ENCODE measurements at places on chromosomes 11 and 22.

GRCh38 chr11:99098258-99098657 lies 77.5 kb downstream of the CNTN5 start:
- no peak for DNase-seq

GRCh38 chr11:19075636-19076035 lies 15.1 kb upstream of the MRGPRX2 start:
- no peak for DNase-seq

GRCh38 chr11:67272327-67273259 lies 6.3 kb downstream of the GRK2 start:
- peak; percentile 53 for DNase-seq

GRCh38 chr22:48077699-48078098 lies 1315.2 kb downstream of the TBC1D22A start:
- no peak for DNase-seq

- no peak for DNase-seq
These were observed 333.5 kb downstream of the BUD13 start for GRCh38 chr11:116439361-116439677.

DNA sequence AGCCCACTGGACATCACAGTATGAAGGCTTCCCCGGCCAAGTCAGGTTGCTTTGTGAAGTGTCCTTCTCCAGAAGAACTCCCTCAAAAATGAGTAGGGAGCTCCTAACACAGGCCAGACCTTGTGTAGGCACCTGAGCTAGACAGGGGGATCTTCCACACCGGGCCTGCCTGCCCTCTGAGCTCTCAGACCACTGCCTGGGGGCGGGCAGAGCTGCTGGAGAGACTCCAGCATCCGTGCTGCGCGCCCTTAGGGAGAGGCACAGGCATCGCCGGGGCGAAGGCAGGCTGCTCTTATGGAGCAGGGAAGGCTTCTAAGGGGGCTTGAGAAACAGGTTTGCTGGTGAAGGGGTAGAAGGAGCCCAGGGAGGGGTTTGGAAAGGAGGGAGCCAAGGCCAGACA lies 4.4 kb downstream of the KCNJ5 start:
- no peak for DNase-seq

- no peak for DNase-seq
These were observed 170.9 kb downstream of the MIAT start for GRCh38 chr22:26828311-26828710.

GRCh38 chr11:42422090-42422489 lies 889.7 kb upstream of the API5 start:
- no peak for DNase-seq

DNA sequence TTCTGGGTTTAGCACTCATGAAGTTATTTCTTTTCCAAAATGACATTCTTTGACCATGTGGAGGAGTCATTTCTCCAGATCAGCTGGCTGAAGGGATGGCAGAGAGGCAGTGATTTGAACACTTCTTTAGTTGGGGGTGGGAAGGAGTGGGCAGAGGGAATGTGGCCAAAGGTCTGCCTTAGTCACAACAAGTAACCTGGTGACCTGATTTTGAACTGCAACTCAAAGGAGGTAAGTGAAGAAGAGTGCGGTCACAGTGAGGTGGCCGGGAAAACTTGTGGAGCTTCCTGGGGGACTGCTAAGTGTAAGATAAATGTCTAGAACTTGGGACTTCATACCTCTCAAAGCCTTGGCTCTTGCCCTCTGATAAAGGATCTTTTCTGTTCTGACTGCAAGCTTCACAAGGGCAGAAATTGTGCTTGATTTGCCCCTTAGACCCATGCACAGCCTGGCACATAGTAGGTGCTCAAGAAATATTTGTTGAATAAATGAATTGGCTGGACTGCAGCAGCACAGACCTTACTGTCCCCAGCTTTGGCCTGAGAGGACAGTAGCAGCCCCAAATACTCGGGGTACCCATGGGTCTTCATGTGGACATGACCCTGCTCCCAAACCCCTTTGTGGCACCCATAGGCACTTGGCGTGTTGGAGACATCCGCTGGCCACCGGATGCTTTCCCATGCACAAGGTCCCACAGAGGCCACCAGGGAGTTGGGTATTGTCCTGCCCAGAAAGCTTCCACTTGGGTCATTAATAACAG lies 99.0 kb upstream of the ALX4 start:
- DNase-seq, result no peak

GRCh38 chr11:10243896-10244575 lies 50.0 kb downstream of the SBF2 start:
- DNase-seq, result no peak

- no peak for DNase-seq
These were observed 66.7 kb downstream of the EFCAB6 start for GRCh38 chr22:43745411-43745770.

GRCh38 chr11:11528986-11529385 lies 92.8 kb downstream of the GALNT18 start:
- no peak for DNase-seq

GRCh38 chr22:49523374-49524008 lies 304.2 kb downstream of the BRD1 start:
- DNase-seq, result no peak

DNA sequence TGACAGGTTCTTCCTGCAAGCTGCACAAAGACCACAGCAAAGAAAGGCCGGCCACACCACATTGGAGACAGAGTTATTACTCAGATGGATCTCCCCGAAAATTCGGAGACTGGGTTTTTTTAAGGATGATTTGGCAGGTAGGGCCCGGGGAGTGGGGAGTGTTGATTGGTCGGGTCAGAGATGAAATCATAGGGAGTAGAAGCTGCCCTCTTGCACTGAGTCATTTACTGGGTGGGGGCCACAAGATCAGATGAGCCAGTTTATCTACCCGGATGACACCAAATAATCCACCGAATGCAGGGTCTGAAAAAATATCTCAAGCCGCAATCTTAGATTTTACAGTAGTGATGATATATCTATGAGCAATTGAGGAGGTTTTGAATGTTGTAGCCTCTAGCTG lies 401.8 kb upstream of the FAT3 start:
- DNase-seq, result no peak

DNA sequence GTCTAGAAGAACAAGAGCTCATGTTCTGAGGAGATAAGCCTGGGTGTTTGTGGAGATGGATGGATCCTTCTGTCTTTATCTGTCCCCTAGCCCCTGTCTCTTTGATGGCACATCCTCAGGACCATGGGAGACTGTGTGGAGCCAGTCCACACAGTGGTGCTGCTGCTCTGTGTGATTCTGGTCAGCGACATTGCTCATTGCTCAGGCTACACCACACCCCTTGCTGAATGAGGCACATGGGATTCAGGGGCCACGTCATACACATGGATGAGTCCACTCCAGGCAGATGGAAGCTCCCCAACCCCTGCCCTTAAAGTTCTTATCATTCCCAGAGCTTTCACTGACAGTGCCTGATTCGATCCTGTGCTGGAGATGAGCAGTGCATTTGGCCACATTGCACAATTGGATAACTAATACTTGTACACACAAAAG lies 222.2 kb downstream of the NAV2 start:
- no peak for DNase-seq

DNA sequence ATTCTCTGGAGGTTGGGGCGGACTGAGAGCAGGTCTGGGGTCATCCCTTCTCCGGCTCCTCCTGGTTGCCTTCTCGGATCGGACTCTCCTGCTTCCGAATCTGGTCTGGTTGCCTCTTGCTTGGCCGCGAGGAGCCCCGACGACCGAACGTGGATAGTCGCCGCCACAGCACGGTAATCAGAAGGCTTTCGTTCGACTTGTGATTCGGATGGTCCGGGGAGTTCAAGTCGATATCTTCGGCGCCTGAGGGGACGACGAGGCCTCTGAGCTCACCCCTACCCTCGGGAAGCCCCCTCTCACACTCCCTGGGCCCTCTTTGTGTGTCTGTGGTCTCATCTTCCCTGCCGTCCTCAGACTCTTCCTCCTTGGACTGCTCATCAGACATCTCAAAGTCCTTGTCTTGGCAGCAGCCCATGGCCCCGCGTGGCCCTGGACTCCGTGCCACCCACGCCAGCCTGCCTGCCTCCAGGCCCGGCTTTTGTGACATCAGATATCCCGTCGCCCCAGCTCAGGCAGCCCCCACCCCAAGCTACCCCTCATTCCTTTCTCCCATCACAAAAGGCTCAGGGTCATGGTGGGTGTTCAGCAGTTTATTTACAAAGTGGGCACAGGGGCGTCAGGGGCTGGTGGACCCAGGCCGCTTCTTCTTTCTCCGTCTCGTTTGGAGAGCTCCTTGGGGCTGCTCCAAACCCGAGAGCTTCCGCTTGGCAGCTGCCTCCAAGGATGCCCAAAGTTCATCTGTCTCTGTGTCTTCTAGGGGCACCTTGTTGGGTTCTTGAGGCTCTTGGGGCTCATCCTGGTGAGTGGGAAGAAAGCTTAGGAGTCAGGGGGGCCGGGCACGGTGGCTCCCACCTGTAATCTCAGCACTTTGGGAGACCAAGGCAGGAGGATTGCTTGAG lies at the start of gene TEX54:
Gene TEX54, minus strand, starts transcription at position 506 of the 899 bp plus-strand sequence.
- no peak for DNase-seq

DNA sequence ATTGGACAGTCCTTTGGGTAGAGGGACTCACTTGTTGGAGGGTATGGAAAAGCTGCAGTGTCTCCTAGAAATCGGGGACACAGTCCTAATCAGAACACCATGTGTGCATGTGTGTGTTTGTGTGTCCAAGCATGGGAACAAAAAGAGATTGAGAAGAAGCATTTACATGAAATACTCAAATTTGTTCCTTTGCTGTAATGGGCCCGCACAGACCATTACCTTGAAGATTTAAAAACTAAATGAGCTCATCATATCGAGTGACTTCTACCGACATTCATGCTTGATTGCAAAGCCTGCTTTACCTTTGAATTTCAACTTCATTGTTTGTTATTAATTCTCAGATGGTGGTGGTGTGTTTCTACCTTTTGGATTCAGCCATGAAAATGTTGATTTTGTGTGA lies 106.9 kb downstream of the ZBTB16 start:
- no peak for DNase-seq

GRCh38 chr11:110757066-110757465 lies 44.8 kb upstream of the ARHGAP20 start:
- no peak for DNase-seq

DNA sequence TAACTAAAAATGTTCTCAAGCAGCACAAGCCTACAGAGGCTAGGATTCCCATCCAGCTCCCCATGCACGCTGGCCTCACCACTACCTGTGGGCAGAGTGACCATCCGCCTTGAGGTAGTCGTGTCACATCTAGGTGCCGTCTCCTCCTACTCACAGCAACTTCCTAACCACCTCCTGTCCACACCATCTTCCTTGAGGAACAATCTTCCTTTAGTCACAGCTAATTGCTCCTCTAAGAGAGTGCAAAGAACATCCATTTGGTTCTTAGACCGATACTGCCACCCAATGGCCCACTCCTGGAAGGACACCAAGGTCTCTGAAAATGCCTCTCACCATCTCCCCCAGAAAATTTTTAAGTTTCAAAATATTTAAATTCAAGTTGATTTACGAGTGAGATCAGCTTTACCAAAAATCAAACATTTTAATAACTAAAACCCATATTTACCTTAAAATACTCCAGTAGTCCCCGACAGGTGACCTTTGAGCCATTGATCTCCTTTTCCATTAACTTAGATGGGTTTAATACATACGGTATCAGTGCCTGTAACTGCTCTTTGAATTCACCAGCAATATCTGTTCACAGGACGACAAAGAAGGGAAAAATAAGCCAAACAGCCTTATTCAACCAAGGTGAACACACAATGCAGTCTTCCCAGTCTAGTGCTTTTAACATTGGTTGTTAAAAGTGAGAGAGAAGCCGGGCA lies 21.7 kb upstream of the PLAAT3 start:
- DNase-seq, result peak; percentile 70

DNA sequence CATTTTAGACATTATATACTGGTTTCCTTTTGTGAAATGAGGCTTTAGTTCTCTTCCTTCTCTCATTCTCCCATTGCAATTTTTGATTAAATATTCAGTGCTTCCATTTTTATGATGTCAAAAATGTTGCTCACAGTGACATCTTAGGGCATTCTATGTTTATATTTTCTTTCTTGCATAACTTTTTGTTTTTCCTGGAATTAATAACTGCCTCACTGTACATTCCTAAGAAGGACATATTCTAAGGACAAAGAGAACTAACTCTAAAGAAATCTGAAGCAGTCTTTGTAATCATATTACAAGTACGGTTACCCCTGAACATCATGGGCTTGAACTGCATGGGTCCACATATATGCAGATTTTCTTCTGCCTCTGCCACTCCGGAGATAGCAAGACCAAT lies 25.8 kb upstream of the P2RY6 start:
- no peak for DNase-seq

- no peak for DNase-seq
These were observed at the start of gene KCNJ5 for GRCh38 chr11:128890543-128891368. TSS of gene KCNJ5 (plus strand) at chr11:128891356. CDS start at chr11:128911274, 19,918 bp downstream.

DNA sequence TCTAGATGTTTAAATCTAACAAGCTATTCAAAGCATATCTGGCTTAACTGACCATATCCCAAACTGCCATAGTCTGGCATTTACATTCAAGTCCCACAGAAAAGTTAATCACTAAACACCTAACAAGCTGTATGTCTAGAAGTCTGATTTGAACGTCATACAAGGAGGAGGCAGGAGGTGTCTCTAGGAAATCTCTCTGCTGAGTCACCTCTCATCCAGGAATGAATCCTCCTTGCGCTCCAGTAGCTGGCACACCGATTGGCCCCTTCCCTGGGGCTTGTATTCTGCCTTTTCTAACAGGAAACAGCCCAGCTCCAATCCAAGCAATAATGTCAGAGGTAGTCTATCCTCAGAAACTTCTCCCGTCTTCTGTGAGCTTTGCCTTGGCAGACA lies 31.8 kb downstream of the FEZ1 start:
- no peak for DNase-seq

DNA sequence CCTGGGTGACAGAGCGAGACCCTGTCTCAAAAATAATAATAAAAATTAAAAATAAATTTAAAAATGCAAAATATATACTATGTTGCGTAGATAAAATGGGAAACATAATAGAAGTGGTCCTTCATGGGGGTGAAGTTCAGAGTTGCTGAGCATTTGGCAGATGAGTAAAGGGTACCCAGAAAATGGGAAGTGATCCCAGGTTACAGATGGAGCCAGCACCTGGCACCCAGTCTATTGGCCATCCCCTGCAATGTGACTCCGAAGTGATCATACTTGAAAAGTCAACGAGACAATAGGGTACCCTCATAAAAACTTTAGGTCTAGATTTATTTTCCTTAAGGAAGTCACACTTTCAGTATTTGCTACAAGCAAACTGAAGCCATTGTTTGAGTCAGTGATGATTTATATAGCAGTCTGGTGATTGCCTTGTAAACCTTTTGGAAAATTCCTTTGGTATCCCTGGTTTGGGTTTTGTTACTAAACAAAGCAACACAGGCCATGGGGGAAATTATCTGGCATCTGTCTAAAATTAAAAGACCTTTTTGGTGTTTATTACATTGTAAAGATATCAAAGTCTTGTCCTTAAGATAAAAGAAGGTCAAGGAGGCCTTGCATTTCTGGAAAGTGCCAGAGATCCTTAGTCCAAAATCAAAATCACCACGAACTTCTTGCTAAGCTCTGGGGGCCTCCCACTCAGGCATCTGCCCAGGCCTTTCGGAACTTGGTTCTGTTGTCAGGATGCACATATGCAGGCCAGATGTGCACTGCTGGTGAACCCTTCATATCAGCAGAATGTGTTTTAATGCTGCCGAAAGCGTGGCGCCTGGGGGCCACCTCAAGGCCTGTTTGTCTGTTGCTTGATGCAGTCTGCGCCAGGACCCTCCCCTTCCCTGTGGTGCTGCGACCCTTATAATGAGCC lies 4.3 kb downstream of the SMARCB1 start:
- DNase-seq, result no peak
